Fibroblast of skin of abdomen (primary cell): ENCODE measurements at places on chromosomes 5 and 9.

GRCh38 chr9:116369706-116370105 lies 216.1 kb downstream of the PAPPA start:
- no peak for DNase-seq

DNA sequence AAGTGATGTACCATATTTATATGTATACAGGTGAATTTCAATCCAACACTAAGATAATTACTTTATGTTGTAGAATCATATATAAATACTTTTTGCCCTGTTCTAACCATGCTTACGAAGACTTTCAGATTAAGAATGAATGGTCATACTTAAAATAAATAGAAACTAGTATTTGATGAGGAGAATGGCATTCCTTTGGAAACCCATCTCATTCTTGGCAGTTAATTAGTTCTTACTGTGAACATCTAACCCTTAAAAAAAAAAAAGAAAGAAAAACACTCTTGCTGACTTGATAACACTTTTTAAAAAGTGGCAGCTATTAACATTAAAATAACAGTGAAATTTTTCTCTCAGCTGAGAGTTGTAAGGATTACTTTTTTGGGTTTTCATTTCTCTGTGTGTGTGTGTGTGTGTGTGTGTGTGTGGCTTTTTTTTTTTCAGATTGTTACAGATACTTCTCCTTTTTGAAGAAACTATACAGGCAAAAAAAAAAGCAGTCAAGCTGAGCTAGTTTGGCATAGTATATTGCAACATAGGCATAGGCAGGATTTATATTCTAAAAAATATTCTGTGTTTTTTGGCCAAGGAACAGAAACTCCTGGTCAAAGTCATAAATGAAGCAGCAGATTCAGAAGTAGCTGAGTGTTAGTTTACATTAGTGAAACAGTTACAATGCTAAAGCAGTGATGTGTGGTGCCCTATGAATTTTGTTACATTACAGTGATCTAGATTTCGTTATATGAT lies 163.5 kb downstream of the CD180 start:
- peak; percentile 52 for DNase-seq

DNA sequence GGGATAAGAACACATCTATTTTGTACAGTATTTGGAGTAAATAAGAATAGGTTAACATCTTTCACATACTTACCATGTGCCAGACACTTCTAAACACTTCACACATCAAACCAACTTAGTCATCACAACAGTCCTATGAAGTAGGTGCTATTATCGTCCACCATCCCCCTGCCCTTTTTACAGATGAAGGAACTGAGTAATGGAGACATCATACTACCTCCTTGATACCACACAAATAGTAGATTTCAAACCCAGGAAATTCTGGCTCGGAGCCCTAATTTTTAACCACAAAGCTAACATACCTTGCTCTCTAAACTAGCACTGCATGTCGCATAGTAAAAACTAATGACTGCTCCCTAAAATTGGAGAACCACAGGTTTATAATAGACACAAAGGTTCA lies 4.2 kb upstream of the ZNF366 start:
- DNase-seq = peak; percentile 66

- DNase-seq = no peak
Observed at GRCh38 chr5:94944160-94944559, 325.7 kb downstream of the SLF1 start.

GRCh38 chr9:128913995-128914772 lies 6.6 kb upstream of the PHYHD1 start:
- no peak for DNase-seq

DNA sequence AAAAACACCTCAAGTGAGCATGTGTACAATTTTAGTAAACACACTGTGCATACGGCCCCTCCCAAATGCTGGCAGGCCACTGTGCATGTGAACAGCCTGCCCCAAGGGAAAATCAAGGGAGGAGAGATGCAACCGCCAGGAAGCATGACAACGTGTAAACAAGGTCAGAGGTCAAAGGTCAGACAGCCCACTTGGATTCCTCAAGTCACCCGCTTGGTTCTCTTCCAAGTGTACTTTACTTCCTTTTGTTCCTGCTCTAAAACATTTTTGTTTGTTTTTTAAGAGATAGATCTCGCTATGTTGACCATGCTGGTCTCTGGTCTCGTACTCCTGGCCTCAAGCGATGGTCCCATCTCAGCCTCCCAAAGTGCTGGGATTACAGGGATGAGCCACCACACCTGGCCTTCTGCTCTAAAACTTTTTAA lies 126.7 kb upstream of the SHB start:
- DNase-seq = no peak
